Right cardiac atrium (tissue), 5 donors: ENCODE measurements at places on chromosomes 6 and 20.

DNA sequence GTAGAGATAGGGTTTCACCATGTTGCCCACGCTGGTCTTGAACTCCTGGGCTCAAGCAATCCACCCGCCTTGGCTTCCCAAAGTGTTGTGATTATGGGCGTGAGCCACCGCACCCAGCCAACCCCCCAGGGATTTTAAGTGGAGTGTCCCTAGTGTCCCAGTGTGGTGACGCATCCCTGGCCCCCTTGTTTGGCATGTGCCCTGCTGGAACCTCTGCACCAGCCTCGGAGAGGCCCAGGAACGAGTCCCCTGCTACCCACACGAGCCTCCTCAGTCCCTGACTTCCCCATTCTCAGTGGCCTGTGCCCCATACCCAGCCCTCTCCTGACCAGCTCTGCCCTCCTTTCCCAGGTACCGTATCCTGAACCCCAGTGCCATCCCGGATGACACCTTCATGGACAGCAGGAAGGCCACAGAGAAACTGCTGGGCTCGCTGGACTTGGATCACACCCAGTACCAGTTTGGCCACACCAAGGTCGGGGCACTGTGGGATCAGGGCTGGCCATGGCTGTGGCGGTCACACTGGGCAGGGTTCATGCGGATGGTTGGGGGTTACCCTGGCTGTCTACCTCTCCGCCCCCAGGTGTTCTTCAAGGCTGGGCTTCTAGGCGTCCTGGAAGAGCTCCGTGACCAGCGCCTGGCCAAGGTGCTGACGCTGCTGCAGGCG is 37.2 kb downstream of the MYH7B start:
- DNase-seq: peak; percentile 49

GRCh38 chr6:31636698-31637596 is 15.5 kb downstream of the BAG6 start:
- DNase-seq: no peak

DNA sequence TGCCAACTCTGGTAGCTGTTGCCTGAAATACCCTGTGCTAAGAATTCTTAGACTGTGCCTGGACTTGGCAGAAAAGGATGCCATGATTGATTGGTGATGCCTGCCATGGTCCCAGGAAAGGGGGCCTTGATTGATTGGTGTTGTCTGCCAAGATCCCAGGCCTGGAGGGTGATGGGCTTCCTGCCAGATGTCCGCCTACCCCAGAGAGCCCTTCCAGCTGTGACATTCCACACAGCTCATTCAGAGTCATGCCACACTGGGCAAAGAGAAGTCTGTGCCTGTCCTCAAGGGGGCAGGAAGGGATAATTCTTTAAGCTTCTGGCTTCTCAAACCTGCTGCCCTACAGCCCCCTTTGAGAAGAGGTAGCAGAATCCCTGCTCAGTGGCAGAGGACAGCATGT is 24.6 kb downstream of the RIMS4 start:
- no peak for DNase-seq

DNA sequence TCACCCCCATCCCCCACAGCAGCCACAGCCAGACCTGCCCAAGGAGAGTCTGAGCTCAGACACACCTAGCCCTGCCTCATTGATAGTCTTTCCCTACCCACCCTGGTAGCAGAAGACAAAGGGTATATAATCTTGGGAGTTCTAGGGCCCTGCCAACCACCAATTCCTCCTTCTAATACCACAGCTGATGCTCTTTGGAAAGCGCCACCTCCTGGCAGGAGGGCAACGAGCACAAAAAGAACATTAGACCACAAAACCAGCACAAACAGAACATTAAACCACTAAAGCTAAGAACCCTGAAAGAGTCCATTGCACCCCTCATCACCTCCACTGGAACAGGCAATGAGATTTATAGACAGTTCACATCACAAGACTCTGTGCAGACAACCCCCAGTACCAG is 195.8 kb upstream of the FUT9 start:
- no peak for DNase-seq

DNA sequence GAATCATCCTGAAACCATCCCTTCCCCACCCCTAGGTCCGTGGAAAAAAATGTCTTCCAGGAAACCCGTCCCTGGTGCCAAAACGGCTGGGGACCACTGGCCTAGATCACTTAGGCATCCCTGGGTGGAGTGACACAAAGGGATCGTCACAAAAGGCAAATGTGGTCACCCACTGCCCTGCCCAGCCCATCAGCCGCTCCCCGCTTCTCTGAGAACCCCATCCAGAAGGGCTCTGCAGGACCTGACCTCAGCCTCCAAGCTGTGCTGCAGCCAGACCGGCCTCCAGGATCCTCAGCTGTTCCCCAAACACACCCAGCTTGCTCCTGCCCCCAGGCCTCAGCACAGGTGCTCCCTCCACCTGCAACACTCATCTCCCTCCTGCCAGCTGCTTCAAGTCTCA is 61.6 kb downstream of the PREX1 start:
- no peak for DNase-seq

DNA sequence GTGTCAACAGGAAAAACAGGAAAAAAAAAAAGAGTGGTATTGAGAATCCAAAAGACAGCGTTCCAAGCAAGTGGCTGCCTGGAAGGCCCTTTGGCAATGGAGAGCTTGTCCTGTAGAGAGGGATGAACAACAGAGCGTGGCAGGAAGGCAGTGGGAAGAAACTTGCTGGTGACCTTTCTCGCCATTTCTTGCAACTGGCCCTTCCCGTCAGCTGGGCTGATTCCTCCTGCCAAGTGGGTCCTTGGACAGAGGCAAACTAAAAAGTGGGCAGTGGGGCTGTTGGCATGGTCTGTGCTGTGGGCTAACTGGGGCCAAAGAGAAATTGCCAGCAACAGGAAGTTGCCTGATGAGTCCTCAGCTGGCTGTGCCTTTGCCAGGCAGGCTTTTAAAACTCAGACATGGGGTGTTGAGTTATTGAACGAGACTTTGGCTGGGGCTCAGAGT is 43.9 kb upstream of the CLDN20 start:
- DNase-seq: no peak

- DNase-seq: no peak
These were observed 235.9 kb upstream of the RGS17 start for GRCh38 chr6:153367021-153367420.

- DNase-seq: no peak
These were observed 249.6 kb downstream of the TSHZ2 start for GRCh38 chr20:53221731-53222130.

GRCh38 chr6:79384845-79385244 is 150.4 kb upstream of the HMGN3 start:
- no peak for DNase-seq

GRCh38 chr20:25600632-25601031 is 15.3 kb upstream of the NINL start:
- DNase-seq: no peak

GRCh38 chr20:61796738-61797137 is 268.9 kb downstream of the TAF4 start:
- DNase-seq: no peak
